ENCODE measurements at places on chromosomes 2 and 18.

- peak; percentile 43 for DNase-seq
These were observed 56.6 kb downstream of the EPG5 start for GRCh38 chr18:45910405-45911023.

GRCh38 chr2:195532628-195533271 lies 124.3 kb upstream of the SLC39A10 start:
- DNase-seq, result no peak

DNA sequence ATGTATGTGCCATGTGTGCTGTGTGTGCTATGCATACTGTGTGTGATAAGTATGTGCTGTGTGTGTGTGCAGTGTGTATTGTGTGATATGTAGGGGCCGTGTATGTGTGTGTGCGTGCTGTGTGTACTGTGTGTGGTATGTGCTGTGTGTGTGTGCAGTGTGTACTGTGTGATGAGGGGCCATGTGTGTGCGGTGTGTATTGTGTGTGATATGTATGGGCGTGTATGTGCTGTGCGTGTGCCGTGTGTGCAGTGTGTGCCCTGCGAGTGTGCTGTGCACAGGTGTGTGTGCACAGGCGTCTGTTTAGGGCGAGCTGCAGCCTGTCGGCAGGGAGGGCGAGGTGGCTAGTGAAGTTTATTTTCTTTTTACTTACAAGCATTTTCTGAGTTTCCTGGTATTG lies 16.1 kb downstream of the SNORC start:
- no peak for DNase-seq

DNA sequence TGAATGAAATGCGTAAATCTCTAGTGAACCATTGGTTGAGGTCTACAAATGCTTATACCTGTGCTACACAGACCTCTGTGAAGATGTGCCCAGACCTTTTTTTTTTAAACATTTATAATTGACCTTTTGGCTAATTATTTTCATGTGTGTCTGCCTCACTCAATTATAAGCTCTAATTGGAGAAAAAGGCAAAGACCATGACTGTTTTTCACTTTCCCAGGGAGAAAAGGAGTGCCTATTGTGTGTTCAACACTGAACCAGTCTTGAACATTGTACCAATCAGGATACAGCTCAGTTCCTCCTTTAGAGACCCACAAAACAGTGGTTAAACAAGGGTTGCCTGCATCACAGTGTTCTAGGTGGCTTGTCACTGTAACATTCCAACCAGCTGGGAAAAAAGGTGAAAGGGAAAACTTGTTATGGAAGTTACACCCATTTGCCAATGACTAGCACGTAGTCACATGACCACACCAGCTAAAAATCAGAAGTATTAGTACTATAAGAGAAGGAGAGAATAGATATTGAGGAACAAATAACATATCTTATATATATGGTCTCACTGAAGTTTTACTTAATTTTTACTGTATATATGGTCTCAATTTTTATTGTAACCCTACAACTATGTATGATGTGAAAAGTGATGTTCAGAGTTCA lies 13.4 kb downstream of the TANK start:
- no peak for DNase-seq

- DNase-seq, result no peak
These were observed 318.5 kb upstream of the MC4R start for GRCh38 chr18:60691061-60691460.

GRCh38 chr2:232576995-232577394 lies 26.5 kb downstream of the EIF4E2 start:
- DNase-seq, result no peak

- DNase-seq, result no peak
These were observed 86.0 kb downstream of the DGKD start for GRCh38 chr2:233440314-233440713.

- no peak for DNase-seq
These were observed 81.1 kb upstream of the GLI2 start for GRCh38 chr2:120654381-120655134.

DNA sequence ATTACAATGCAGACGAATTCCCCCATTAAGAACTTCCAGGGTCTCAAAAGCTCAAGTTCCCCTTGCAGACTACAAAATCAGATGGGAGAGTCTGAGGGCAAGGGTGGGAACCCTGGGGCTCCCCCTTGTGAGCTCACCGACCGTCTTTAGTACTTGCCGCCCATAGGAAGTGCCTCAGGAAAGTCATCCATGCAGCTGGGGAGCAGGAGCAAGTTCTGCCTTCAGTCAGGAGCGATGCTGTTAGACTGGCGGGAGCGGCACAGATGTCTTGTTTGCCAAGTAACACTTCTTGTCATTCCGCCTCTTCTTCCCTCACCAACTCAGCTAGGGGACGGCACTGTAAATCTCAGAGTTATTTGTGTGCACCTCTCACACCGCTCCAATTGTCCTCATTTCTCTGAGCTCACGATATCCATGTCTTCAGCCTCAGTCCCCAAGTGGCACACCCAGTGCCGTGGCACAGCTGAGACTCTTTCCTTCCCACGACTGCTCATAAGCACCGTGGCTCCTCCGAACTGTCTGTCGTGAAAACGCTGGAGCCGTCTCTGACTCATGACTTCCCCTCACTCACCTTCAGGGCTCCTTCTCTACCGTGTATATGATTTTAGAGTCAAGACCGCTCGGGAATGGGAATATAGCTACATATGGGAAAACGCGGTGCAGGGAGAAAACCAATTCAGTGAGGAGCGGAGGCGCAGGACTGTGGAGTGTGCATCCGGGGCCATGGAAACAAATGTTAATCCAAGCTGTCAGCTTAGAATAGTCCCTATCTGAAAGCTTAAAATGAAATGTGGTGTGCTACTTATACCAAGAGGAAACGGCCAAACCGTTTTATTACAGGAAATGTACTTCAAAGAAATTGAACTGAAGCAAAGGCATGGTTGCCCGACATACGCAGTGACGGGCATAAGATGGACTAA lies 34.0 kb downstream of the UXS1 start:
- peak; percentile 19 for DNase-seq

- no peak for DNase-seq
These were observed 2.8 kb downstream of the KYNU start for GRCh38 chr2:142880279-142880678.

- no peak for DNase-seq
These were observed 71.7 kb upstream of the SIX3 start for GRCh38 chr2:44869761-44870160.

DNA sequence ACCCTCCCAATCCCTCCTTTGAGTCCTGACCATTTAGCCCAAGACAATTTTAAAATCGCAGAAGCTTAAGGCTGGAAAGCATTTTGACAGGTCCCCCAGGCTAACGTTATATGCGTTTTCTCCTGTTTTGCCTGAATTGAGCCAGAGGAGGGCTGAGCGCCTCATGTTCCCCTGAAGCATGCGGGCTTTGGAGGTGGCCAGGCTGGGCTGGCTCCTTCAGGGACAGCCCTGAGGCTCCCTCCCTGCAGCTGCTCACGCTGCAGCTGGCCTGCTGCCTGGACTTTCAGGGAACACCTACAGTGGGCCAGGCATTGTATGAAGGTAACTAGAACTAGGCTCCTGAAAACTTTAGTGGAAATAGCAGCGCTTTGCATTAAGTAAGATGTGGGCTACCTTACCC lies 179.2 kb downstream of the ACKR3 start:
- no peak for DNase-seq

GRCh38 chr18:63844254-63844653 lies 43.3 kb upstream of the SERPINB2 start:
- DNase-seq, result no peak

DNA sequence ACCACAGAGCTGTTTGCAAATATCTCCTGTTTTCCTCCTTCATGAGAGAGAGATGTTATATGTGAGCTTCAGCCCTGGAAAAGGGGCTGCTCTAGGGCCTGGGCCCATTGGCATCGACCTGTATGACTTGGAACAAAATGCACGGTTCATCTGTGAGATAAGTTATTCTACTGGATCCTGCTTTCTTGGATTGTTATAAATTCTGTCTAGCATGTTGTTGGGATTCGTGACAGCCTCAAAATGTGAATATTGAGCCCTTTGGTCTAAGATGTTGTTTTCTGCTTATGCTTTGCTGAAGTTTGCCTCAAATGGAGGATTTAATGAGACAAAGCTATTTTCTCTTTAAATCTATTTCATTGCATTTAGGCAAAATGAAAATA lies 372.9 kb downstream of the EN1 start:
- no peak for DNase-seq

DNA sequence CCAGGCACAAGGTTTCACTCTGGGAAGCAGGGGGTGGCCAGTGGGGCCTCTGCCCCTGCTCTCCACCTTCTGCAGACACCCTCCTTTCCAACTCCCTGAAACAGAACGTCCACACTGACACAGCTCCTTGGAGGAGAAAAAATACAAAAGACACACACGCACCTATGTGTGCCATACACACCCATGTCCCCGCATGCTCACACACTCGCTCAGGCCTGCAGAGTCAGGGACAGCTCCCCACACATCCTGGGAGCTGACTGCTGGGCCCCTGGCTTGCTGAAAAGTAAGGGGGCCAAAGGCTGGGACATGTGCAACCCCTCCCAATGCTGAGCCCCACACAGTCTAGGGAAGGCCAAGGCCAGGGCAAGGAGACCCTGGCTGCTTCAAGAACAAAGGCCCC lies 200.5 kb downstream of the TNS1 start:
- DNase-seq, result no peak

DNA sequence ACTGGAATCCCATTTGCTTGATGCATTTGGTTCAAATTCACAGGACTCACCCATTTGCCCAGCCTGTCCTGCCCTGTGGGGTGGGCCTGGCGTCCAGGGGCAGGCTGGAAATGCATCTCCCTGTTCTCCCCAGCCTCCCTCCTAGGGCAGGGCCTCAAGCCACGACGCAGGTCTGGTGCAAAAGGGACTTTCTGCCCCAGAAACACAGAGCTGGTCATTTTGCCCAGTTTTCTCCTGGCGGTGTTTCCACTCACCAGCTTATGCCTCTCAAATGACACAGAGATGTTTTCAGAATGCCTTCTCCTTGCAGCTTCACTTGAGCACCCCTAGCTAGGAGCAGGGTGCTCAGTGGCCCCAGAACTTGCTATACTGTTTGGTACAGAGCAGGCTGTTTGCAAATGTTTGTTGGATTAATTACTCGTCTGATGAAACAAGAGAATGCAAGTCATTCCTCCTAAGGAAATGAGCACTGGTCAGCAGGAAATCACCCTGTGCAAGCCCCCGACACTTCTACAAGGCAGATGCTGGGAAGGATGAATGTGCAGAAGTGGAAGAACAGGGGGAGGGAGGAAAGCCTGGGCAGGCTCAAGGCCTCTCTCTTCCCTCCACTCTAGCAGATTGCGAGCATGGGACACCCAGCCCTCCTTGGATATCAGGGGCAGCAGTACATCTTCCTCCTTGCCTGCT lies 164.3 kb upstream of the APCDD1 start:
- no peak for DNase-seq

- DNase-seq, result no peak
These were observed 37.0 kb upstream of the METTL21A start for GRCh38 chr2:207662203-207662602.

DNA sequence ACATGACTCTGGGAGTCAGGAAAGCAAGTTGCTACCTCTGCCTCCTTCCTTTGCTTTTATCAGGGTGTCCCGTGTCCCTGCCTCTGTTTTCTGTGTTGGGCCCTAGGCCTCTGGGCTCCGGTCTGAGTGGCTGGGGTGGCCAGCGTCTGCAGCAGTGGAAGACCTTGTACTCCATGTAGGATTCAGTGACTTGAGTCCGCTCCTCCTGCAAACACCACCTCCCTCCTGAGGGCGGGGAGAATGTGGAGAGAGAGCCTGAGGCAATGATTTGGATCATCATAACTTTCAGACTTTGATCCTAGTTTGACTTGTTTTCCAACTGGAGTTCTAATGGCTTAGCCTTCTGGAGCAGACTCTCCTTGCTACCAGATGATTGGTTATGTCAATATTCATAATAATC lies 30.8 kb downstream of the ATP6V1C2 start:
- DNase-seq, result no peak

DNA sequence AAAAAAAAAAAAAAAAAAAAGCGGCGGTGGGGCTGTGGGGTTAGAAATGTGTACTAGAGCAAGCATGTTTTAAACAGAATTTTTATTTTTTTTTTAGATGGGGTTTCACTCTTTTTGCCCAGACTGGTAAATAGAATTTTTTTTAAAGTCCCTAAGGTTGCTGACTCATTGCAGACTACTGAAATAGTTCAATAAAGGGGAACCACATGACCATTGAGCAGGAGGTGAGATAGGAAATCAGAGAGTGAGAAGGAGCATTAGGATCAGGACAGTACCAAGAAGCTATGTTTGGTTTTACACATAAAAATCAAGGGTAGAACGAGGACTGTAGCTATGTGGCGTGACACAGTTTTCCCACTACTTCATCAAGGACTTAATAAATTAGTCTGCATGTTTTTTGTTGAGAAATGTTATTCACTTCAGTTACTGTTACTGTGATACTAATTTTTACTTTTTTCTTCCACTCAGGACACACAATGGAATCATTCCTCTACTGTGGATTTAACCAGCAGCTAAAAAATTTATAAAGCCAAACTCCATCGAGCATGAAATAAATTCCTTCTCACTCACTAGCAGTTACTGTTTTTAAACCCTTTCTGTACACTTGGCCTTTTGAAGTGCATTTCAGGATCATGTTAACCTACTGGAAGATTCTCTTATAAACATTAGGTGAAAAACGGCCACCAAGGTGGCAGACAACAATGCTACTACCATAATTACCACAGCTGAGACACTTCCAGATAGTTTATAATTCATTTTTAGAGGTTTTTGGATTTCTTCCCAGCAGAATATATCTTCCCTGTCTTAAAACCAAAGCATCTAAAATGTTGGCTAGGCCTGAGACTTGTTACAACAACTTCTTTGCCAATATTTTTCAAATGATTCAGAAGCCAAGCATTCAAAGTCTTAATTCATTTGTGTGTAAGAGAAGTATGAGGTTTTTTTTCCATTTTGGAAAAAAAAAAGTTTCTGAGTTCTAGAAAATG lies 33.2 kb downstream of the LAMA1 start:
- DNase-seq, result no peak

GRCh38 chr2:229416116-229416694 lies 145.1 kb upstream of the PID1 start:
- DNase-seq, result no peak

DNA sequence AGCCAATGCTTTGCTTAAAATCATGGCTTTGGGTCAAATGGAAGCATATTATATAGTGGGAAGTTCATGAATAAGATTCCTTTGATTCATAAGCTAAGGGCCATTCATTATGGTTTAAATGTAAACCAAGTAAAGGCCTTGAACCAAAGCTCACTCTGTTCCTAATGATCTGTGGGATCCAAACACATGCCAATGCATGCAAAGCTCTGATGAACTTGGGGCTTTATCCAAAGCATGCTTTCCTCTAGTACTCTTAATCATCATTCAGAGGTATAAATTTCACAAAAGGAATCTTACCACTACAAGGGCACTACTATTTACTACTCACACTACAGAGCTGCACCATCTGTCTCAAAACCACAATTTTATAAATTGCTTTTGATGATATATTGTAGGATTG lies 102.8 kb upstream of the RBMS1 start:
- no peak for DNase-seq

- no peak for DNase-seq
These were observed 90.3 kb downstream of the TACR1 start for GRCh38 chr2:75108937-75109482.

DNA sequence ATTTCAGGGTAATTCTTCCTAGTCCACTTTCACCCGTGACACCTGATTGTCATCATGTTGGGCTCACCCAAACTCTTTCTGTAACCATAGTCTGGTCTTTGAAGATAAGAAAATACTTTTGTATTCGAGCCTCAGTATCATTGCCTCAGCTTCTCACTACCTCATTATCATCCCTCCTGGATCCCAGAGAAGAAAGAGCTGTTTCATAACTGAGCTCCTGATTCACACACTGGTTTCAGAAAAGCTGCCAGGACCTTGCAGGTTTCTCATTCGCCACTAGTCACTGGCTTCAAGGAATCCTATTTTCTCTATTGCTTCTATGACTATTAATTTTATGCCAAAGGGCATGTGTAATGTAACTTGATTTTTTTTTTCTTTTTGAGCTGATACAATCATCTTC lies 2.9 kb upstream of the CRIM1 start:
- DNase-seq, result no peak

All from stimulated activated CD4-positive, alpha-beta T cell treated with anti-CD3 and anti-CD28 coated beads, Interleukin-1b, Interleukin-23, amount 100 ng/mL, for 1 hour (primary cell).